ENCODE measurements at places on chromosomes 2 and 18. TPM values are rescaled to one million over a fixed set of nuclear protein-coding genes. Genes with fewer than 3 reads are reported as not detected.

DNA sequence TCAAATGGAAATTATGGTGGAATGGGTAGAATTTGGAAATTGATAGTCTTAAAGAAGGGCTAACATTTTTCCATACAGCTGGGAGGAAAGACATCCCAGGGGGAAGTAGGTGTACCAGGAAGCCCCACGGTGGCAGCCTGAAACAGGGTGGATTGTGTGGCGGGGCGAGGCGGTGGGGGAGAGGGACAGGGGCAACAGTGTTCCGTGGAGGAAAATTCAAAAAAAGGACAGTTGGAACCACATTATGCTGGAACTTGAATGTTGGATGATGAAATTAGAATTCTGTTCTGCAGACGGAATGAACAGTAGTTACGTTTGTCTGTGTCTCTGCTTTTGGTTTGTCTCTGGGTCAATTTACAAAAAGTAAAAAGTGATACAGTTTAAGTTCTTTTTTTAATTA lies 10.6 kb upstream of the CIB4 start:
- DNase-seq = no peak

DNA sequence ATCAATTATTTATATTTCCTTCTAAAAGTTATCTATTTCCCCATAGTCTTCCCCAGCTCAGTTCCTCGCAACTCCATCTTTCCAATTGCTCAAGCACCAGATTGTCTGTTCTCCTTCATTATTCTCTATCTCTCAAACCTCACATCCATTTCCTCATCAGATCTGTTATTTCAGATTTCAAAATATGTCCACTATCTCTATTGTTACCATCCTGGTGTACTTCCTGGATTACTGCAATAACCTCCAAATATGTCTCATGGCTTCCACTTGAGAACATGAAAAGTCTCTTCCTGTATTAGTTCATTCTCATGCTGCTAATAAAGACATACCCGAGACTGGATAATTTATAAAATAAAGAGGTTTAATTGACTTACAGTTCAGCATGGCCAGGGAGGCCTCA lies 641.7 kb upstream of the ZEB2 start:
- no peak for DNase-seq

DNA sequence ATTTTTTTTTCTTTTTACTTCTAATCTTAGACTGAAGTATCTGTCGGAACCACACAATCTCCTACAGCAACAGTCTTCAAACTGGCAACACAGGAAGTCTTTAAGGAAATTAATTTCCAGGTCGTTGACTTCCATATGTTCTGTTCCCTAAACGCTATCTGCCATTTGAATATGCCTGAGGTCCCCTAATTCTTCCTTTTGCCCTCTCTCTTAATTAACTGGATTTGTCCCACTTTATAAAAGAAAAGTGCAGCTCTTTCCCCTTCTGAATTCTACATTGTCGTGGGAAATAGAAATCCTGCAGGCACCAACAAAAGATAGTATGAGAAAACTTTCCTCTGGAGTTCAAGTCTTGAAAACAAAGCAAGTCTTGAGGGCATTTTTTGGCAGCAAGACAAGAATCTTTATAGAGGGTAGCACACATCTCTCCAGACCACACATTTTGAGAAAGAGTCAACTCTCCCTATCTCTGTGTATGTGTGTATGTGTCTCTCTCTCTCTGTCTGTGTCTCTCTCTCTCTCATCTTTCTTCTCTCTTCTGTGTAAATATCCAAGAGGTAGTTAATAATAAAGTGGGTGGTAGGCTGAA lies 879.8 kb downstream of the SOCS6 start:
- no peak for DNase-seq

Gene PROC
- total RNA-seq = not detected
